ENCODE measurements at places on chromosomes 16 and 17.
A peak's percentile ranks its signal among the peaks of the same experiment; 100 is the strongest.

DNA sequence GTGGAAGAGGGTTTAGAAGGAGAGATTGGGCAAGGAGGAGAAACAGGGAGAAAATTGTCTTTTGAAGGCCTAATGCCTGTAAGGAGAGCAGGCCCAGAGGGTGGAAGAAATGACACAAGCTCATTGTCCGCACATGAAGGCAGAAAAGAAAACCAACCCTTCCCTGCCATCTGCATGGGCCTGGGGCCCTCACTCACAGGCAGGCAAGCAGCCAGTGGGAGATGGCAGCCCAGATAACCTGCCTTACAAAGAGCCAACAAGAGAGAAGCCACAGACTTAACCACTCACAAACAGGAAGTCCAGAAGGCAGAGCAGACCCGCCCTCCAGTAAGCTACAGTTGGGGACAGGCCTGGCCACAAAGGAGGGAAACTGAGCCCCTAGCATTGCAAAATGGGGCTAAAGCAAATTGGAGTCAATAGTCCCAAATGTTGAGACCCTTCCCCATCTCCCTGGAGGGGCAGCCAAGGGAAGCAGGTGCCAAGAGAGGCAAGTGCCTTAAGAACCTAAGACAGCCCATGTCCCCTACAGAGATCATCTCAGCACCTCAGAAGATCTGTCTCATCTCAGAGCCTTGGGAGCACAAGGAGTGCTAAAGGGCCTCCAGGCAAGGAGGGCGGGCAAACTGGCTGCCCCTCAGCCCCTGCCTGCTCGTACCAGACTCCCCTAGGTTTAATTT, 7.3 kb upstream of the TSPOAP1 start:
- no peak for DNase-seq

DNA sequence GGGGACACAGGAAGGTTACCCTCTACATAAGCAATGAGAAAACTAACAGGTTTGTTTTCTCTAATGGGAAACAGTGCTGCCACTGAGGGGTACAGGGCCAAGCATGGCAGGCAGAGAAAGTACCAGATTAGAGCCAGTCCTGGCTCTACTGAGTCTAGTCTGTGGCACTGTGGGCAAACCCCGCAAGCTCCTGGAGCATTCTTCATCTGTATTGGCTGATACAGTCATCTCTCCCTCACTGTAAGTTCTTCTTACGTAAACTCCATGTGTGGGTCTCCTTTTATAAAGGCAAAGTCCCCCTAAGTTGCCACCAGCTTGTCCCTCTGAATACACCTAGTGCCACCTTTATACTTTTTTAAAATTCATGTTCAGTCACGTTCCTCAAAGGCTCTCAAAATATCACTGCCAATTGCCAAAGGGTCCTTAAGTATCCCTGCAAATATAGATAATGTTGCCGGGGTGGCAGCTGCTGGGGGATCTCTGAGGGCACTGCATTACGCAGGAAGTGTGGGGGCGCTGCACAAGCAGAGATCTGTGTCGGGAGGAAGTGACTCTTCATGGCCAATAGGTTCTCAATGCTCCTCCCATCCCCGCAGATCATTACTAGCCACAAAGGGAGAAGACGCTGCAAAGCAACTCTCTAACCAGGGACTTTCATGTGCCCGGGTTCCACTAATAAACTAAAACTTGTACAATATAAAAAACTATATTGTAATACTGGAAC, 18.8 kb downstream of the XPO6 start:
- no peak for DNase-seq

- DNase-seq: no peak
These were observed 41.1 kb upstream of the KIFC3 start for GRCh38 chr16:57843400-57843799.

GRCh38 chr17:79648181-79648831, 37.5 kb upstream of the RBFOX3 start:
- DNase-seq: no peak

DNA sequence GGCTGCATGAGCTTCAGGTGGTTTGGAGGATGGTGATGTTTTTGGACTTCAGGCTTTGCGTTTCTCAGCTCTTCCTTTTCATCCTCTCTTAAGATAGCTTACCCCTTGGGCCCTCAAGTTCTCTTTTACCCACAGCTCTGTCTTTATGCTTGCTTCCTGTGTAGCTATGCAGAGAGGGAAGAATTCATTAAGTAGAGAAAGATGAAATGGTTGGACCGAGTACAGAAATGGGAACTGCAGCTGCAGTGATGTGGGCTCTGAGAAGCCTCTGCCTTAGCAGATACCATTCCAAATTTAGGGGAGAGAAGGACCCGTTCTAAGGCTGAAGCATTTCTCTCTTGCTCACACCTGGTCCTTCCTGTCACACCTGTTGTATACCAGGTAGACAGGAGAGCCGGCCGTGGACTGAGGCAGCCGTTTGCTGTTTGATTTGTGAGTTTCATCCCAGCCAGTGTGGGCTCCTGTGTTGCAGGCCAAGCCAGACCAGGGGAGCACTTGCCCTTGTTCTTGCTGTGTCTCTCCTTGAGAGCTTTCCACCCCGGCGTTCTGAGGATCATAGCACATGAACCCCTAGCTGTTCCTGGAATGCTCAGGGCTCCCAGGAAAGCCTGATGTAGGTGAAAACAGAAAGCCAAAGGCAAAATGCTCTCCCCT, 392.7 kb downstream of the CPPED1 start:
- DNase-seq: no peak

DNA sequence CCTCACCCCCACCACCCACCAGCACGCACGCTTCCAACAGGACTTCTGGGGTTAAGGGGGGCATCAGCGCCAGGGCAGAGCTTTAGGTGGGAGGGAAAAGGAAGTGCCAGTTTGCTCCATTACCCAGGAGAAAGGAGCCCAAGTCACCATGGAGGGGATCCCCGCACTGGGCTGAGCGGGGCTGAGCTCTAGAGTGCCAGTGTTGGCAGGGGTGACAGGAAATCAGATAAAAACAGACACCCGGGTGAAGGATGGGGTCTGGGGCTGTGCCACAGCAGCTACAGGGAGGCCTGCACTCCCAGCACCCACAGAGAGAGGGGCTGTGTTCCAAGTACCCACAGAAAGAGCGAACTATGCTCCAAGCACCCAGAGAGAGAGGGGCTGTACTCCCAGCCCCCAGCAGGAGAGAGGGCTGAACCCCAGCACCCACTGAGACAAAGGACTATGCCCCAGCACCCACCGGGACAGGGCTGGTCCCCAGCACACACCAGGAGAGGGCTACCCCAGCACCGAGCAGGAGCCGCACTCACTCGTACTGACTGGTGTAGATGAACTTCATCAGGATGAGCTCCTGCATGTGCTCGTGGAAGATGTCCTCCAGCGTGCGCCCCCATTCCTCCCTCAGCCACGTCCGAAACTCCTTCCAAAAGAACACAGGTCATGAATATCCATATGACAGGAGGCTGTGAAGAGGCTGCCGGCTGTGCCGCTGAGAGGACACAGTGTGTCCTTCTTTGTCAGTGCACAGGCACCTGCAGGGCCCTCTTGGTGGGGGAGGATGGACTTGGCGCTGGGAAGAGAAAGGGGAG, 18.6 kb upstream of the C16orf95 start:
- DNase-seq: no peak

- DNase-seq: no peak
These were observed 3.4 kb downstream of the CNTNAP4 start for GRCh38 chr16:76280421-76281215.

DNA sequence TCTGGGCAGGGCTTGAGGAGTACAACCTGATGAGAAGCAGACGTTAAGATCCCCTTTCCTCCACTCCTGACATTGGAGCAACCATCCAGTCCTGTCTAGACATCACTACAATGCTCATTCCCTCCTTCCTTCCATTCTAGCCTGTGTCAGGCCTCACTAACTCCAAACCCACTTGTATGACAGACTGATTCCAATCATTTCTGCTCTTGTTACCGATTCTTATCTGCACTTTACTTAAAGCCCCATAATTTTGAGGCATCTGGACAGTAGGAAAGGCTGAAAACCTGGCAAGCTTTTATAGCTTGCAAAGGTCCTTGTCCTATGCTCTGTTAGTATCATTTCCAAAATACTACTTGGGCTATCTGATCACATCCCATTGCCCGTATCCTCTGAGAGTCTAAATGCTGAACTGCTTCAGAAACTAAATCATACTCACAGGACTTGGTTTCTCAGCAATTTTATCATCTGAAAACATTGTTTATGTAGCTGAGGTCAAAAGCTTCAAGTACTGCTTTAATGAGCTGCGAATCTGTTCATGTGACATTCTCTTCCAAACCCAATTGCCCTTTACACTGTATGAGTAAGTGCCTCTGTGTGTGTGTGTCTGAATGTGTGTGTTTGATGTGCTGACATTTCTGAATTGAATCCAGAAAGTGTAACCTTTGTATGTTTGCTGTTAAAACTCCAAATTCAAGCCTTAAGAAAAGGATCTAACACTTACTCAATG, 57.2 kb upstream of the CACNG3 start:
- DNase-seq: no peak

DNA sequence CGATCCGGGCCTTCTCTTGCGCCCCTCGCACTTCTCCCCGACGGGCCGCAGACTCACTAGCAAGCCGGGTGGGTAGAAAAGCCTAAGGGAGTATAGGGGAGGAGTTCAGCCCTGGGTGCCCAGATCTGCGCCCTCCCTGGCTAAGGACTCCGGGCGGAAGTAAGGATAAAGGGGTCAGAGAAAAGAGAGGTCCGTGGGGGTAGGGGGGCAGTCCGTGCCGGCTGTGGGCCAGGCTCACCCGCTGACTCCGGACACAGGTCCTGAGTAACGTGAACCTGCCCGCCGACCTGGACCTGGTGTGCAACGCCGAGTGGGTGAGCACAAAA, 1.8 kb downstream of the NAGS start:
- DNase-seq: no peak

DNA sequence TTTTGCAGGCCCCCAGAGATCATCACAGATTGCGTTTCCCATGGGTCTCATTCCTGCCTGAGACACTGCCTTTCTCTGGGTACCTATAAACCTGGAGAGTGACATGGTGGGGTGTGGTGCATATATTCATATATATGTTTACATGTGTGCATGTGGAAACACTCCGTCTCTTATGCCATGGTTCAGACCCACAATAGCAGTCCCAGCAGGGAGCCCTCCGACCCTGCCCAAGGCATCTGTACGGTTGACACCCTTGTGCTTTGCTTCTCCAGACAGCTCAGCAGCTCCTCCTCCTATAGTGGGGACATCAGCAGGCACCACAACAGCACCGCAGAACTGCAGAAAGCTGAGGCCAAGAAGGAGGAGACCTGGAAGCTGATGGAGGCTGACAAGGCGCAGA, 116.8 kb downstream of the ABCC6 start:
- DNase-seq: no peak

DNA sequence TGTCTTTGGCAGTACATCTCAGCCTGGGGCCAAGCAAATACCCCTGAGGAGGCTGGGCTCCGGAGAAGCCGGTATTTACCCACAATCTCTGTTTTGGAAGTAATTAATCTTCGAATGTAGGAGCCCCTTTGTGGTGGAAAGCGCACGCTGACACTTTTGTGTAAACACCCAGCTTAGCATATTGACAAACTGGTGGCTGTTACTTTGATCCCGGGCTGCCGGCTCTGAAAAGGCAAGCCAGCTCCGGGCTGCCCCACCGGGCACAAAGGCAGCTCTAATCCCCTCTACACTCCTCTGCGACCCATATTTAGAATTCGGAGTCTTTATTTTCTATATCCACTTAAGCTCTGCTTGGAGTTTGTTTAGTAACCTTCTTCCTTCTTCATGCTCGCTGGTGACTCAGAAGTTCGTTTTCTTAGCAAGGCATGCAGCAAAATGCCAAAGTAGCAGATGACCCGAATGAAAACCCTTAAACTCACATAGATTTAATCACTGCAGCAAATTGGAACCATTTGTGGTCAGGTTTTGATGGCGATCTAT, 144.0 kb upstream of the IRX3 start:
- peak; percentile 84 for DNase-seq

GRCh38 chr17:6755731-6756184, at the start of gene XAF1:
XAF1 (plus strand) TSS chr17:6756046; CDS start chr17:6756079, 33 bp downstream.
- DNase-seq: peak; percentile 42

DNA sequence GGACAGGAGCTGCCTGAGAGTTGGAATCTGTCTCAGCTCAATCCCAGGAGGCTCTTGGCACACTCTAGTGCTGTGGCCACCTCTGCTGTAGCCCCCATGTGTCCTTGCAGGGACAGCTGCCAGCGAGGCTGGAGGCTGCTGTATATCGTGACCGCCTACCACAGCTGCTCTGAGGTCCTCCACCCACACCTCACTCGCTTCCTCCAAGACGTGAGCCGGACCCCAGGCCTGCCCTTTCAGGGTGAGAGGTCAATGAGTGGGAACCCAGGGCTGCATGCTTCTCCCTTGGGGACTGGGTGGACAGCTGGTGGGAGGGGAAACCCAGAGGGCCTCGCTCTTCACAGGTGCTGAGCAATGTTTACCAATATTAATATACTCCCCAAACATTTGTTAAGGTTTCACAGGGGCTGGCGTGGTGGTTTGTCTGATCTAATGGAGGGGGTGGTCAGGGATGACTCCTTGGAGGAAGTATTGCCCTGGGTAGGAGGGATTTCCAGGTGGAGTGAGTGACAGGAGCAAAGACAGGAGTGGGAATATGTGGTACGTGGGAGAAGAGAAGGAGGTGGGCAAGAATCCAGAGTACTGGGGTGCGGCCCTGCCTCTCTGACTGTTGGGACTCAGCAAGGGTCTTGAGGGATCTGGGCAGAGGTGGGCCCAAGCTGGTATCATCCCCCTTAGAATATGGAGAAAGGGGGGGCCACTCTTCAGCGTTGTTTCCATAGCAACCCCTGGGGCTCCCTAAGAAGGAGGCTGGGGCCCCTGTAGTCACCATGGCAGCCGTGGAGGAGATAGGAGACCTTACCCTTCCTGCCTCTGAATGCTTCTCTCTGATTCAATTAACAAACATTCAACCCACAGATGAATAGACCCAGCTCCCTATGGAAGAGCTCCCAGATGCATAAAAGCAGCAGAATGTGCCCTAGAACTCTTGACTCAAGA, 22.2 kb upstream of the ALKBH5 start:
- no peak for DNase-seq

- peak; percentile 78 for DNase-seq
These were observed at the start of gene PRKCA for GRCh38 chr17:66301864-66302741. PRKCA (plus strand) TSS chr17:66302613.

GRCh38 chr17:77901481-77901880, 57.0 kb upstream of the TNRC6C start:
- no peak for DNase-seq

GRCh38 chr17:66492080-66492479, 189.7 kb downstream of the PRKCA start:
- DNase-seq: no peak

DNA sequence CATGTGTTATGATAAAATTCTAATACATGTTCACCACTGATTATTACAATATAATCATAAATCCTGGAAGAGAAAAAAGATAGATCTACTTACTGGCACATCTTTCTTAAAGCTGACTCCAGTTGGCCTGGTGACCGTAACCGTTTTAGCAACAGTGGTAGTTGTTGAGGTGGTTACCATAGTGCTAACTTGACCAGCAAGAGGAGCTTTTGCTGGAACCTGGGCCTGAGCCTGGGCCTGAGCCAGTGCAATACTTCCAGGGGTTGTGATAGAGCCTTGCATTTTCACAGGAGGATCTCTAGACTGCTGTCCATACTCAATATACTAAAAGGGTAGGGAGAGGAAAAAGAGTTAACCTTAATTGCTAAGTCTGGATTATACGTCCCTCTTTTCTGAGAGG, 36.2 kb downstream of the SETD6 start:
- no peak for DNase-seq

- DNase-seq: no peak
These were observed 4.8 kb downstream of the CACNG1 start for GRCh38 chr17:67049025-67049739.

GRCh38 chr16:54107583-54108202, 178.9 kb downstream of the IRX3 start:
- DNase-seq: no peak

Measured in fibroblast of skin of right quadriceps (primary cell).